ENCODE measurements at places on chromosomes 3 and 15.

DNA sequence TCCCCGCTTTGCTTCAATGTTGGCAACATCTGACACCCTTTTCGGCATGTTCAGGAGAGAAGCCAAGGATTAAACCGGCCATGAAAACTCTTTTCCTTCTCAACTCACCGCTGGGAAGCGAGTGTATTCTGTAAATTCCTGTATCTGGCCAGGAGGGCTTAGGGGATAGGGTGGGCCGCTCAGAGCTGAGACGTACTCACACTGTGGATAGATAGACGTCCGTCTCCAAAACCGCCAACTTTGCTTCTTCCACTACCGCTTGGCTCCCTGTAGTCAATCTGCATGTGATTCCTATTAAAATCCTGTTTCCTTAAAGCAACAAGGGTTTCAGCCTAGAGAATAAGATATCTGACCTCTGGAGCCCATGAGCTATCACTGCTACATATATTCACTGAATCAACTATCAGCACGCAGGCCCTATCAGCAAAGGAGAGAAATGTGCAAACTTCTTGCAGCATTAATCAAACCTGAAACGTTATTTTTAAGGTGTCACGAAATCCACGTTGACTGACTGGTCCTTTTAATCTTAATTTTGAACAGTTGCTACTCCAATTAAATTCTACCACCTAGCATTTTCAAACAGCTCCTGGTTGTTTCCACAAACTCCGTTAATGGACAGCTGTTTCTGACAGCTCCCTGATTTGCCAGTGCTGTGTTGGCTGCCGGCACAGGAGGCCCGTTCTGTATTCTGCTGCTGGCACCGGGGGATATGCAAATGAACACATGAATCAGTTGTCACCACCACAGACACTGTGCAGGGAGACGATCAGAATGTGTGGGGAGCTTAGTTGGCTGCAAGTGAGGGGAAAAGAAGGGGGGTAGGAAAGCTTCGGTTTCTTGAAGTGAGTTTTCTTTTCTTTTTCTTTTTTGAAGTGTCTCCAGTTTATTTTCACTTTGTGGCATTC, 438.9 kb upstream of the ARRDC4 start:
- DNase-seq, result no peak

DNA sequence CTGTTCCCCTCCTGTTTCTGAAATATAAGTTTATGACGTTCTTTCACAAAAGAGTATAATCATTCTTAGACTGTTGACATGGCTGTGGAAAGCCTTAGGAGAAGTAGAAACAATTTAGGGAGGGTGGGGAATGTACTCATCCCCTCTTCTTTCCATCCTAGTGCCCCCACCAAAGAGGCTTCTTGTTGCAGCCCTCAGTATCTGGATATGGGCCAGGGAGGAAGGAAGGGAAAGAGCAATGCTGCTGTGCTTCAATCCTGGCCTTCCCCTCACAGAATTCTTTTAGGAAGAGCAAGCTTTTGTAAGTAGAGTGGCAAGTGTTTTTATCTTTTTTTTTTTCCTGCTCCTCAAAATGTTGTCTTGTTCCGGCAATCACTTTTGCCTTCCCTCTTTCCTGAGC, 1.7 kb downstream of the INAFM2 start:
- DNase-seq, result no peak

GRCh38 chr15:98069256-98069655, 108.8 kb downstream of the ARRDC4 start:
- no peak for DNase-seq

DNA sequence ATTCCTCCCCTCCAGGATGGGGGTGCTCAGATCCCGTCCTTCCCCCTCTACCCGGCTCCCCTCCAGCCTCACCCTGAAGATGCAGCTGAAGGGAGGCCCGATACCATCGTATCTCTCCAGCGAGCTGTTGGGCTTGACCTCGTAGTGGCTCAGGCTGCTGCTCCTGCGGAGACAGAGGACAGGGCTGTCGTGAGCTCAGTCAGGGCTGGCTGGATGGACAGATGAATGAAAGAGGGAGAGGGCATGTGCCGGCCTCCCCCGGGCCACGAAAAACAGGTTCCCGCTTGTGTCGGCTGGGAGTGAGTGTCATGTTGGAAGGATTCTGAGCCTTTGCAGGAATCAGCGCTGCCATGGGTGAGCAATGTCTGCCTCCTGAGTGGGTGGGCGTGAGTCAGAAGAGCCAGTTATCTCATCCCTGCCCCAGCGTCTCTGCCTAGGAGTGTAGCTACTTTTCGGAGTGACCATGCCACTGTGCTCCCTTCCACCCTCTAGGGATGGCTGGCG, 35.2 kb downstream of the FEM1B start:
- DNase-seq, result peak; percentile 33

GRCh38 chr3:78257951-78258530, 1218.1 kb downstream of the ROBO2 start:
- no peak for DNase-seq

DNA sequence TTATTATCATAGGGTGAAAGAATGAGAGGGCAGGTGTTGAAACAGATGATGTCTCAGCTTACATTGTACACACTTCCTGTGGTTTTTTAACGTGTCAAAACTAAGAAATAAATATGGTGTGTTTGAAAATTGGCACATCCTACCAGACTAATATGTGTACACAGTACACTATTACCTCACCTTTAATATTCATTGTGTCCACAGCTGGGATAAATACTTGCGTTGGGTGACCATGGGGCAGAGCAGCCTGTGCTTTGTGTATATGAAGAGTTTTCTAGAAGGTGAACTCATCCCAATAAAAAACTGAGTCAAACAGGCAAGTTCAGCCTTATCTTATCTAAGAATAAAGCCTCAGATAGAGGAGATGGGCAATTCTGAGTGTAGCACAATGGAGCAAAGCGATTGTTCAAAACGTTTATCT, 17.3 kb downstream of the SUCNR1 start:
- no peak for DNase-seq

DNA sequence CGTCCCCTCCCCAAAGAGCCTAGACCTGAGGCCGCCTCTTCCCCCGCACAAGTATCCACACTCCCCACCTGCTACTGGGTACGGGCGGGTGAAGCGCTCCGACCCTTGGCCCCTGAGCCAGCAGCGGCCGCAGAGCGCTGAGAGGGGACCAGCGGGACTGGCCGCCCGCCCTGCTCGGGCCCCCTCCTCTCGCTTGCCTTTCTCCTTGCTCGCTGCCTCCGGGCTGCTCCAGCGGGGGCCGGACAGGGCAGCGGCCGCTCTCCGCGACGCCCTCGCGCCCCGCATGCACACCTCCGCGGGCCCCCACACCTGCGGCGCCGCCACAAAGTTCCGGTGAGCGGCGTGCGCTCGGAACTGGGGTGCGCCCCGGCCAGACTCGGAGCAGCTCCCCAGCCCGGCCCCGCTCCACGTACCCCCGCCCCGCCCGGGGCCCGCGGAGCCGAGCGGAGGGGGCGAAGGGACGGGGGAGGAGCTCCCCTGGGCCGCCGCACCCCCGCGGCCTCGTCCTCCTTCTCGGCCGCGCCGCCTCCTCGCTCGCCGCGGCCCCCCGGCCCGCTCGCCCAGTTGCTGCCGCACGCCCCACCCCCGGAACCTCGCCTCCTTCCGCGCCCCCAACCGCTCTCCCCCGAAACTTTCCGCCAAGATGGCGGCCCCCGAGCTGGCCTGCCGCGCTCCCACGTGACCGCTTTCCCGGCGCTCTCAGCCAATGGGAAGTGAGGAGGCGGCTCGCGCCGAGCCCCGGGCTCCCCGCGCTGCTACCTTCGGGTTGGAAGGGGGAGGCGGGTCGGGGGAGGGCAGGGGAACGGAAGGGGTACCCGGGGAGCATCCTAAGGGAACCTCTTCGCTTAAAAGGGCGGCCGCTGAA, 704 bp downstream of the DLG1 start:
- peak; percentile 90 for DNase-seq

- no peak for DNase-seq
Observed at GRCh38 chr3:144754076-144754783, 782.6 kb downstream of the DIPK2A start.

GRCh38 chr3:48715174-48715800, 1.7 kb downstream of the IP6K2 start:
- DNase-seq, result no peak

DNA sequence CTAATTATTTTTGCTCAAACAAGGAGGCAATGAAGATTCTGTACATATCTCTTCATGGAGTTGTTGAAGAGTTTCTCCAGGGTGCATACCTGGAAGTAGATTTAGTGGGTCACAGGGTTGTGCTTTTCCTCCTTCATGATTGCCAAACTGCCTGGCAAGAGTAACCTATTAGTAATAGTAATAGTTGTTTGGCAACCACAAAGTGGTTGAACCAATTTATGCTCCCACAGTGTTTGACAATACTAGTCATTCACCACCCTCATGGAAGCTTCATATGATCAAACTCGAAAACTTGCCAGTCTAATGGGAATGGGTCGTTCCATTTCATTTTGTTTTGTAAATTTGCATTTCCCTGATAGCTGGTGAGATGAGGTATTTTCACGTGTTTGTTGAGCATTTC, 57.8 kb downstream of the TLE3 start:
- no peak for DNase-seq

GRCh38 chr3:161082063-161082462, 23.1 kb downstream of the B3GALNT1 start:
- no peak for DNase-seq

DNA sequence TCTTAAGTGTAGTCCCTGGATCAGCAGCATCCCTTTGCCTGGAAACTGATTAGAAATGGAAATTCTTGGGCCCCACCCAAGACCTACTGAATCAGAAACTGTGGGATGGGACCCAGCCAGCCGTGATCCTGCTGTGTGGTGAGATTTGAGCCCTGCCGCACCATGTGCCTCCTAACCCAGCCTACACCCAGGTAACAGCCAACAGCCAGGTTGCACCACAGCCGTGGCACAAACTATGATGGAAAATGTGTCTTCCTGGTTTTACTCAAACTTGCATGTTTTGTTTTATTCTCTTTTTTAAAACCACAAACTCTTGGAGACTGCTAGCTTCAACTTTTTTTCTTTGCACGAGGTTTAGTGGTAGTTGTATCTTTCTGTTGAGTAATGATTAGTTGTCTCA, 2.6 kb downstream of the LIMD1 start:
- no peak for DNase-seq
